ENCODE measurements at places on chromosomes 5 and 9.

- DNase-seq = no peak
These were observed 168.3 kb upstream of the OTULINL start for GRCh38 chr5:14413331-14413750.

- no peak for DNase-seq
These were observed 132.4 kb downstream of the EFNA5 start for GRCh38 chr5:107538331-107538730.

GRCh38 chr9:69822116-69822750 is 1.6 kb downstream of the CFAP95 start:
- DNase-seq = no peak

DNA sequence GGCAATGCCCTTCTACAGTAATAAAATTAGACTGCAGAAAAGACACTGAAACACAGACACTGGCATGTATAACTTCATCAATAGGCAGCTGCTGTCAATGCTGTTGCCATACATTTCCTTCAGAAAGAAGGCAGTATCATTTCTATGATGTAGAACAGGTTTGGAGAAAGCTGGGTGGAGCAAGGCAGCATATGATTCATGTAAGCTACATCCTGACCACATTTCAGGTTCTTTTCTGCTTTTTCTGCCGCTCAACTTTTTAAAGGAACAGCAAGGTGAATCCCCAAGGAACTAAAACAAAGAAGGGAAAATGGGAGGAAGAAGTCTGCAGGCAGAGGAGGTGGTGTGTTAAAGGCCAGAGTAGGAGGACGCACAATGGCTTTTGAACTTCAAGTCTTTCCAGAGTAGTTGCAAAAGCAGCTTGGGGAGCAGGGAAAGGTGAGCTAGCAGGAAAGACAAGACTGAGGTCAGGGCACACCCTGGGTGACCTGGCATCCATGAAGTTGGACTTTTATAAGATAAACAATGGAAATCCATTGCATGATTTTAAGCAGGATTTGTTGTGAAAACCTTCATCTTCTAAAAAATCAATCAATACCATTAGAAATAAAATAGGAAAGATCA is 142.1 kb downstream of the MED10 start:
- no peak for DNase-seq

GRCh38 chr5:10214041-10214440 is 35.6 kb downstream of the ATPSCKMT start:
- DNase-seq = no peak

DNA sequence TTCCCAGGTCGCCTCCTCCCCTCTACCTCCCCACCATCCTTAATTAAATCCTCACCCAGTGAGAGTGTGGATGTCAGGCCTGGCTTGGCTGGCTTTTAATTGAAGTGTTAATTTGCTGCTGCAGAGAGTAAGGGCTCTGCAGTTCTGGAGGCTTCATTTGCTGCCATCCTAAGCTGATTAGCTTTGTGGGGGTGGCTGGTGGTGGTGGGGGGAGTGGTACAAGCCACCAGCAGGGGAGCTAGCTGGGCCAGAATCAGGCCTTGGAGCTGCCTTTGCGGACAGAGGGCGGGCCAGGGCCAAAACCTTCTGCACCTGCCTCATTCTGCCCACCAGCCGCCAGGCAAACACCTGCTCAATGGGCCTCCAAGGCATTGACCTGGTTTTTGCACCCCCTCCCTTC is 26.8 kb upstream of the TIFAB start:
- DNase-seq = no peak

DNA sequence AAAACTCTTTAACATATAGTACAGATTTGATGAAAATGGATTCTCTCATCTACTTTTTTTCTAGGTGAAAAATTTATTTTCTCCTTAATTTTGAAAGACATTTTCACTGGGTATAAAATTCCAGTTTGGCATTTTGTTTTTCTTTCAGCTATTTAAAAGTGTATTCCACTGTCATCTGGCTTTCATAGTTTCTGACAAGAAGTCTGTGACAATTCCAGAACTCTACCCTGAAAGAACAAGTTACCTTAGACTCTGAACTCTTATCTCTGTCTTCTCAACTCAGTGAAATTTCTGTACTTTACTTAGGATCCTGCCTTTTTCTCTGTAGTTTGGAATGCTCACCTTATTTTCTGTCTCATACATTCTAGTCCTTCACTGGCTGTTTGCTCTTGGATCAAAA is 161.7 kb downstream of the RANBP17 start:
- no peak for DNase-seq

- no peak for DNase-seq
These were observed 118.0 kb upstream of the TNPO1 start for GRCh38 chr5:72698481-72698880.

GRCh38 chr5:154491941-154492340 is 13.9 kb upstream of the HAND1 start:
- DNase-seq = no peak

All from common myeloid progenitor, CD34-positive (primary cell).